ENCODE measurements at places on chromosomes 7 and 10. TPM values are rescaled to one million over a fixed set of nuclear protein-coding genes. Genes with fewer than 3 reads are reported as not detected.

Gene ZNF503
- total RNA-seq, result 2.3 TPM

Gene SLC12A9
- total RNA-seq, result 3.8 TPM

Gene CNPY4
- 3.9 TPM for total RNA-seq

DNA sequence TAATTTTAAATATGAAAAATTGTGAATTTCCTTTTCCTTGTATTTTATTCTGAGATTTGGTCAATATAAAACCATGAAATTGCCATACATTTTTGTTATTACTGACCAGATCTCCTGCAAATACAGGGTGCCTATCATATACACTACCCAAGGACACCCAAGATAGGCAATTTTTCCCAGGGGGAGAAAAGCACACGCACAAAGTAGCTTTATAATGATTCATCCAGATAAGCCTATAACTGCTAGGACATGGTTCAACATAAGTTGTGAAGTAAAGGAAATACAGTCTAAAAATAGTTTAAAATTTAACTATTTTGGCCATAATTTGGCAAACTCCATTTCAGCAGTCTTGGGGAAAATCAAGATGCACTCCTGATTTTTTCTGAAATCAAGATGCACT, 4.8 kb downstream of the RUFY2 start:
- DNase-seq, result no peak

DNA sequence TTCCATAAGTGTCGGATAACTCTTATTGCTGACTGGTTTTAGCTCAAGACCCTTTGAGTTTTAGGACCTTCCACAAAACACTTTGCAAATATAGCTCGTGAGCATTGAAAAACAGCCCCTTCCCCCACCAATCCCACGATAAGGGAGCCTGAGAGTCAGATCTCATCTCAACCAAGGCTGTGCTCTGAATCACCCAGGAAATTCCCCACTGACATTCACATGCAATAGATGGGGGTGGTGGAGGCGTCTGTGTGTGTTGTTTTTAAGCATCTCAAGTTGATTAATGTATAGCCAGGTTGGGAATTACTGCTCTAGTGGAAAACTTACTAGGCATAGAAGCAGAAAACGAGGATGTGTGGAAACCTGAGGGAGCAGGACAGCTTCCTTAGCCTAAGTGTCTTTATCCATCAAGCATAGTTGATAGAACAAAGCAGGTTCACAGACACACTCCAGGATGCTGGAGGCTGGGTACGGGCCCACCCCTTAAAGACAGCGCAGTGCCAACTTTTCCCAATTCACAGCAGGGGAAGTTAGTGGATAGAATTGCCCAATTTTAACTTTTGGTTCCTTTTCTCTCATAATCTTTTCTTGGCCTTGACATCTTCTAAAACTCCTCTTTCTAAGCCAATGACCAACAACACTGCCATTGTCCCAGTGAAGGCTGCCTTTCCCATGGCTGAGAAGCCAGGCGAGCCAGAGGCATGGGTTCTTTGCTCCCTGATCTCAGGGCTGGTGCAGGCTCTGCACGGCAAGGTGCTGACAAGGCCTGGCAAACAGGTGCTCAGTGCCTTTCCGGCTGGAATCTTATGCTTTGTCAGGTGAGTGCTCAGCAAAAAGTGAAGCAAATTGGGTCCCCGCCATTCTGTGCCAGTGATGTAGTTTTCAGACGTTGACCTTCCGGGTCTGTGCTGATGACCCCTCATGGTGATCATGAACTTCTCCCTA, 98.5 kb upstream of the INSIG1 start:
- DNase-seq, result no peak

GRCh38 chr10:69629897-69630650, at the start of gene FAM241B:
FAM241B (plus strand) TSS chr10:69630247; CDS start chr10:69631744, 1,497 bp downstream.
- DNase-seq, result peak; percentile 56

DNA sequence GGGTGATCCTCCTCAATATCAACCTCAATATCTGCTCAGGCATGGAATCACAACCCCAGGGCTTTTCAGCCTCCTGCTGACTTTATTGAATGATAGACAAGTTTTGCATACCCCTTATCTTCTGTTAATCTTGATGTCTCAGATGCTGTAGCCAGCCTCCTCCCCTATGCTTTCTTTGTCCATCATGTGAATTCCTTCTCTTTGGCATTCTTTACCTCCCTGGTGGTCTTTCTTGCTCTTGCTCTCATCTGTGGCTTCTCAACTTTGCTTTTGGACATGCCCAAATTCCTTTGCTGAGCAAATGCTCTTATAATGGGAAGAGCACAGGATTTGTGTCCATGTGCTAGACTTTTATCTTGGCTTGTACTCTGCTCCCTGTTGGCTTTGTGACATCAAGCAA, 73.4 kb upstream of the FAM13C start:
- DNase-seq, result no peak

DNA sequence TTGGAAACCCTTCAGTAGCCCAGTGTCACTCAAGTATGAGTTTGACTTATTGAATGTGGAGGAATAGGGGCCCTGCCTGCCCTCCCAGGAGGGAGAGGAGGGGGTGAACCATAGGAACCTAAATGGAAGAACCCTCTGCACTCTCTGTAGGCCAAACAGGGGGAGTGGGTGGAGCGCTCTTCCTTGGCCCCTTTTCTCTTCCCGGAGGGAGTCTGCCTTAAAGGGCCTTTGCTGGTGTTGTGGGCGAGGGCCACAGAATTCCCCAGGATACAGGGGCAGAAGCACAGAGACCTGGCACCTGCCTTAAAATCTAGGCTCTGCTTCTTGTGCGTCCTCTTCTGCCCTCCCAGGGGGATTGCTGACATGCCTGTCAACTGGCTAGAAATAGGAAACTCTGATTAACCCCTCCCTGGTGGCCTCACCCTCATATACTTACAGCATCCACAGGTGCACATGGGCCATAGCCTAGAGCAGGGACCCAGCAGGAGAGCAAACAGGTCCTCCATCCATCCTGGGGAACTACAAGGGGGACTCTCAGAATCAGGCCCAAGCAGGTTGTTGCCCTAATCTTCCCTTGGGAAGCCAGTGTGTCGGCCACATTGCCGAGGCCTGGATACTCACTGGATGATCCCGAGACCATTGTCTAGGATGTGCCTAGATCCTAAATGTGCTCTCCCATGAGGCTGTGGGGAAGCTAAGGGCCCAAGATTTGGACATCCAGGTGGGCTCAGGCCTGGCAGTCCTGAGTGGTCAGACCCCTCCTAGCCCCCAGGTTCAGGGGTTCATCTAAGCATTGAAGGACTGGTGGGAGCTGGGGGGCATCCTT, 3.4 kb downstream of the TRIM8 start:
- peak; percentile 11 for DNase-seq

Measured in psoas muscle (tissue), 8 donors.